ENCODE measurements at places on chromosomes 11 and 22. TPM values are rescaled to one million over a fixed set of nuclear protein-coding genes. Genes with fewer than 3 reads are reported as not detected.

Gene CTSF
- 102 TPM for polyA plus RNA-seq

Gene TRIM77
- polyA plus RNA-seq = not detected

Gene DGCR6
- polyA plus RNA-seq = 5.8 TPM

- no peak for DNase-seq
These were observed 1003.2 kb downstream of the NTM start for GRCh38 chr11:132373405-132374143.

DNA sequence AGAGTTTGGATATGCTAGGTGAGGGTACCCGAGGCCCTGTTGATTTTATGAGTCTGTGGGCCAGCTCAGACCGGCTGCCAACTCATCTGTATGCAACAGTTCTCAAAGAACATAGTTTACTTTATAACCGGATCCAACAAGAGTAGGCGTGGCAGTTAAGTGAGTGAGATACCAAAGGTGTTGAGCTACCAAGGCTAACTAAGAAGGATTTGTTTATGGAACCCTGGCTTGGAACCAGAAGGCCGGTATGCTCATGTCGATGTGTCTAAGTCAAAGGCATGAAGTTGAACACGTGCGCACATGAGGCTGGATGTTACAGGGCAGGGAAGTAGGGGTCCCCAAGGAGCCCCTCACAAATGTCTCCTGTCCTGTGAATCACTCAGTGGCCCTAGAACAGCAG is at the start of gene KCNJ1:
TSS of gene KCNJ1 (minus strand) at position 20 of the 400 bp plus-strand sequence. CDS start 27,053 bp downstream, outside the sequence.
- no peak for DNase-seq

DNA sequence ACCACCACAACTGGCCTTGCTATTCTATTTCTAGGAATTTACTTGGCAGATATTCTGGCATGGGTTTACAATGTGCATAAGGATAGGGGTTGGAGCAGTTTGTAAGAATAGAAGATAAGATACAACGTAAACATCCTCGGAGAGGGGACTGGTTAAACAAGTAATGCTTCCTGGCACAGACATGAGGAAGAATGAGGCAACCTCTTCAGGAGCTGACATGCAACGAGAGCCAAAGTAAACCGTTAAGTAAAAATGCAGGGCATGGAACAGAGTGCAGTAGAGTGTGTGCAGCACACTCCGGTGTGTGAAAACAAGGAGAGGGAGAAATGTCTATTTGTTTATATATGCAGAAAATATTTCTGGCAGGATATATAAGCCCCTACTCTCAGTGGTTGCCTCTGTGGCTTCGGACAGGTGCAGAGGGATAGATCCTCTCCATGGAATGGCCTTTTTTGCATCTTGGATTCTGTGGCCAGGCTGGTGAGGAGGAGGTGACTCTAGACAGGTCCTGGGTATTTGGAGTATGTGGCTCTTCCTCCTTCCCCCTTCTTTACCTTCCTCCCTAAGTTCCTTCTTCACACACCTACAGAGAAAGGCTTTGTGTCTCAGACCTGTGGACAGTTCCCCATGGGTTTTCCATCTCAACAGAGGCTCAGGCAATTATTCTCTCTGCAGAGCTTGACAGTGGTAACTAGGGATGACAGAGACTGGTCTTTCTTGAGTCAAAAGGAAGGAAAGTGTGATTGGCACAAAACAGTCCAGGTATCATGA is 2.5 kb downstream of the RAB36 start:
- no peak for DNase-seq

DNA sequence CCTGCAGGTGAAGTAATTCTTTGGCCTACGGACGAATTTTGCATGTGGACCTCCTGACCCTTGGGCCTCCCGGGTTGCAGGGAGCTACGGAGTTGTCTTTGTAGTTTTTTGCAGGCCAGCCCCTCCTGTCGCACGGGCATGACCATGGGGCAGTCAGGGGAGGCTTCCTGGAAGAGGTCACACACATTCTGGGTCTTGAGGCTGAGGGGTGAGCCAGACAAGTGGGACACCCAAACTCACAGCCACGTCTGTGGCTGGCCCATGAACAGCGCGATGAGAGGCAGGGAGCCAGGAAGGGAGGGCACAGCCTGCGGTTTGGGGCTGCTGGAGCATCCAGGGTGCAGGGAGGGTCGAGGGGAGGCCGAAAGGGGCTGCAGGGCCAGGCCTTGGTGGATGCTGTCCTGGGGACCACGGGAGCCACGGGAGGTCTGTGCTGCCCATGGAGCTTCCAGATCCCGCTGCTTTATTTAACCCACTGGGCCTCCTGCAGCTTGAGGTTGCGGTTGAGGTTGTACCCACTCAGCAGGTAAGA is 78.9 kb downstream of the FBLN1 start:
- no peak for DNase-seq

- DNase-seq = no peak
These were observed 717 bp downstream of the OSM start for GRCh38 chr22:30265823-30266444.

DNA sequence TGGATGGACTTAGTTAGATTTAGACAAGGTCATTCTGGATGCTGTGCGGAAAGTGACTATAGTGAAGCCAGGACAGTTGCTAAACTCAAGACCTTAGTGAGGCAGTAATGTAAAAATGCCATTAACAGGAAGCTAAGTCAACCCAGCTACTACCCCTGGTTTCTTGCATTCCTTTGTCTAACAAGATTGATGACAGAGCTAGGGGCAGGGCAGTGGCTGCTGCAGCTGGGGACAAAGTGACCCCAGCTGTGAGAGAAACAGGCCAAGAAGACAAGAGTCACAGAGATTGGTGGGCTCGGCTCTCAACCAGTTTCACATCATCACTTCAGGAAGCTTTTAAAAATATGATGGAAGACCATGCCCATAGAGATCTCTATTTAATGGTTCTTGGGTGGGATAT is 110.4 kb upstream of the POU2AF2 start:
- no peak for DNase-seq

GRCh38 chr11:14552089-14552488 is 31.9 kb upstream of the PSMA1 start:
- DNase-seq = no peak

DNA sequence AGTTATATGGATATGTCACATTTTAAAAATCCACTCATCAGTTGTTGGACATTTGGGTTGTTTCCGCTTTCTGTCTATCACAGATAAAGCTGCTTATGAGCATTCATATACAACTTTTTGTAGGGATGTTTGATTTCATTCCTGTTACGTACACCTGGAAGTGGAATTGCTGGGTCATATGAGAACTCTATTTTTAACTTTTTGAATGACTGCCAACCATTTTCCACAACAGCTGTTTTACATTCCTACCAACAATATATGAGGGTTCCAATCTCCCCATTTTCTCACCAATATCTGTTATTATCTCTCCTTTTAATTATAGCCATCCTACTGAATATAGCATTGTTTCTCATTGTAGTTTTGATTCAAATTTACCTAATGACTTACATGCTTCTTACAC is 172.0 kb downstream of the UVRAG start:
- no peak for DNase-seq

- DNase-seq = no peak
These were observed 138.3 kb downstream of the SNX19 start for GRCh38 chr11:130778026-130778425.

DNA sequence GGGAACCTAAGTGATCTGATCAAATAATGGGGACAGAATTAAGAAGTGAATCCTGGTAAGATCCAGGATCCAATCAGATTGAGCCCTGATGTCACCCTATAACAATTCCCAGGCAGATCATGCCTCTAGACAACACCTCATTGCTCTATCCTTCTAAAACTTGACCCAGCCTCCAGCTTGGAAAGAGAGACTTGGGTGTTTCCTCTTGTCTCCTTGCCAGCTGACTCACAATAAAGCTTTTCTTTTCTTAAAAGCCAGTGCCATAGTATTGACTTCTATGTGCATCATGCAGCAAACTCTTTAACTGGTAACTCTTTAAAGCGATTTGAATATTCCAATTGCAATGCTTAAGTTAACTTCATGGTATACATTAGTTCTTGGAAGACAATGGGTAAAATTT is 109.6 kb upstream of the CHORDC1 start:
- no peak for DNase-seq

DNA sequence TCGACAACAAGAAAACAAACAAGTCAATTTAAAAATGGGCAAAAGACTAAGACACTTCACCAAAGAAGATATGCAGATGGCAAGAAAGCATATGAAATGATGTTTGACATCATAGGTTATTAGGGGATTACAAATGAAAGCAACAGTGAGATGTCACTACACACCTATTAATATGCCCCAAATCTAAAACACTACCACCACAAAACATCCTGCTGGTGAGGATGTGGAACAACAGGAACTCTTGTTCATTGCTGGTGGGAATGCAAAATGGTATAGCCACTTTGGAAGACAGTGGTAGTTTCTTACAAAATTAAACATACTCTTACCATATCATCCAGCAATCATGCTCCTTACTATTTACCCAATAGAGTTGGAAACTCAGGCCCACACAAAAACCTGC is 29.0 kb downstream of the PRRG4 start:
- no peak for DNase-seq

- DNase-seq = no peak
These were observed 14.4 kb upstream of the APOL4 start for GRCh38 chr22:36215981-36216380.

- DNase-seq = no peak
These were observed 13.0 kb upstream of the RRAS2 start for GRCh38 chr11:14372011-14372410.

DNA sequence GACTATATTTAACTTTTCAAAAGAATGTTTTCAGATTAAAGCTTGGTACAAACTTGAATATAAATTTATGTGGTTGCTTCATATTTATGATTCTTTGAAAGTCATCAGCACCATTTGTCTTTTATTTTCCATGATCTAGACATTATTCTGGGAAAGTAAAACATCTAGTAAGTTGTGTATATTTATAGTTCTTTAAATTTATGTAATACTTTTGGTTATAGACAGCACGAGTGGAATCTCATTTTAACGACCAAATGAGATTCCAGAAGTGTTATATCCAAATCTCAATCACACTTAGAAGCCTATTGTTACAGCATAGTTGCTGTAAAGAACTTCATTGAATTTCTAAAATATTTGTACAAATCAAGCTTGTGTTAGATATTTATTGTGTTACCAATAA is 212.3 kb downstream of the DDX10 start:
- DNase-seq = no peak

Data from right renal pelvis (tissue), 4 donors.